ENCODE measurements at places on chromosomes 2 and 18.

DNA sequence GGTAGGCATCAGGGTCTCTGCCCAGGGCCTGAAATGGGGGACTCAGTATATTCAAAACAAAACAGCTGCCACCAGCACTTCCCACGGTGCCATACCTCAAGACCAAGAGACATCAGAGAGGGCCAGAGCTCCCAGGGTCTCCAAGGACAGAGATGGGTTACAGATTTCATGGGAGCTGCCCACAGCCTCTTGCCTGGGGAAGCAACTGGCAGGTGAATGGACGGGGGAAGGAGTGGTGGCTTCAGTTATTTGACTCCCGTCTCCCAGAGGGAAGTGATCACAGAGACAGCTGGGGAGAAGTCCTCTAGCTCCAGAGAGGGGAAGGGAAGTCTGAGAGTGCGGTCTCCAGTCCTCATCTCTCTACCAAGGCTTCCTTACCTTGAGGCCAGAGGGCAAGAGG lies 15.8 kb upstream of the SFXN5 start:
- no peak for DNase-seq

GRCh38 chr2:211674715-211675114 lies 863.9 kb downstream of the ERBB4 start:
- DNase-seq = no peak

DNA sequence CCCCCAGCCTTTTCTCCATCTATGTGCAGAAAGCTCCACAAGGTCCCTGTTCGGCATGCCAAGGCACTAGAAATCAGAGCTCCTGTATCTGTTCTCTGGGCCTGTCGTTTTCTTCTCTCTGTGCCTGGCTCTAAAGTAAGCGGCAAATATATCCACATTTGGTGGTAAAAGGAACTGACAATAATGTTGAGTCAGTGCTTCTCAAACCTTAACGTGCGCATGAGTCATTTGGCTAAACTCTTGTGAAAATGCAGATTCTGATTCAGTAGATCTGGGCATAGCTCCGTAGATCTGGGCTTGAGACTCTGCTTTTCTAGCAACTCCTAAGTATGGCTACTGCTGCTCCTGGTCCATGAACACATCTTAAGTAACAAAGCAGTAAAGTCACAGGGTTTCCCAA lies 16.5 kb upstream of the ACSL3 start:
- DNase-seq = peak; percentile 69

DNA sequence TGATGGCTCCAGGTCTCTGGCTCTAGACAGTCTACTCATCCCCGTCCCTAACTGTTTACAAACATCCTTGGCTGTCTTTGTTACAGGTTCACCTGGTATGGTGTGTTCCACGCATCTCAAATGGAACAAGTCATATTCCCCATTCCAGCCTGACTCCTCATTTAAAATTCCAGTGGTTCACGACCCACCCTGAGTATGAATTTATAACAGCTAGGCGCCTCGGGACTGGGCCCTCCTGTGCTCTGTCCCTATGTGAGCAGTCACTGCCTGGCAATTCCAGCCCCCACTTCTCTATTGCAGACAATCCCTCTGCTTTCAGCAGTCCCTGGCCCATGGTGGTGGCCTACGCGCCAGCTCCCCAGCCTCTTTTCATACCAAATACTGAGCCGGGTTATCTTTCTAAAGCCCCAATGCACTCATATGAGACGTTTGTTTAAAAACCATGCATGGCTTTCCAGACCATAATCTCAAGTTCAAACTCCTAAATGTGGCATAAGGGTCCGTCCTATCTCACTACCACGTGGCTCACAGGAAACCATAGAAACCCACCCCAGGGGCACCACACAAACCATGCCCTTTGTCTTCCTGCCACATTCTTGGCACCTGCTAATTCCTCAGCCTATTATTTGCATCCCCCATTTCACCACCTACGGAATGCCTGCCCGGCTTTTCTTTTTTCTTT lies 1.6 kb downstream of the SERPINB8 start:
- no peak for DNase-seq

DNA sequence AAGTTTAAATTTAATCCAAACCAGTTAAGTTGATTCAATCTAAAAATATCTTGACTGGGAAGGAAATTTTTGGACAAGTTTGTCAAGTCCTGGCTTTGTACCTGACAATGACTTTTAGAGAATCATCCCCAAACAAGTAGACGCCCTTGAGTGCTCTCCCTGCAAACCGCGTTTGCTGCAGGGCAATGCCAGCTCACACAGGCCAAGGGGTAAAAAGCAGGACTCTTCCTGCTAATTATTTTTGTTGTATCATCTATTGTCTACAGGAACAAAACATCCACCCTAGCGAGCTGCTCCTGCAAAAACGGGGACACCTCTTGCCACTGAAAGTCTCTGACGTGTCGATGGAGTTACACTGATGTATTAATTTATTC lies 10.9 kb downstream of the ID2 start:
- no peak for DNase-seq

- no peak for DNase-seq
Observed at GRCh38 chr2:60324536-60324935, 228.9 kb downstream of the BCL11A start.

DNA sequence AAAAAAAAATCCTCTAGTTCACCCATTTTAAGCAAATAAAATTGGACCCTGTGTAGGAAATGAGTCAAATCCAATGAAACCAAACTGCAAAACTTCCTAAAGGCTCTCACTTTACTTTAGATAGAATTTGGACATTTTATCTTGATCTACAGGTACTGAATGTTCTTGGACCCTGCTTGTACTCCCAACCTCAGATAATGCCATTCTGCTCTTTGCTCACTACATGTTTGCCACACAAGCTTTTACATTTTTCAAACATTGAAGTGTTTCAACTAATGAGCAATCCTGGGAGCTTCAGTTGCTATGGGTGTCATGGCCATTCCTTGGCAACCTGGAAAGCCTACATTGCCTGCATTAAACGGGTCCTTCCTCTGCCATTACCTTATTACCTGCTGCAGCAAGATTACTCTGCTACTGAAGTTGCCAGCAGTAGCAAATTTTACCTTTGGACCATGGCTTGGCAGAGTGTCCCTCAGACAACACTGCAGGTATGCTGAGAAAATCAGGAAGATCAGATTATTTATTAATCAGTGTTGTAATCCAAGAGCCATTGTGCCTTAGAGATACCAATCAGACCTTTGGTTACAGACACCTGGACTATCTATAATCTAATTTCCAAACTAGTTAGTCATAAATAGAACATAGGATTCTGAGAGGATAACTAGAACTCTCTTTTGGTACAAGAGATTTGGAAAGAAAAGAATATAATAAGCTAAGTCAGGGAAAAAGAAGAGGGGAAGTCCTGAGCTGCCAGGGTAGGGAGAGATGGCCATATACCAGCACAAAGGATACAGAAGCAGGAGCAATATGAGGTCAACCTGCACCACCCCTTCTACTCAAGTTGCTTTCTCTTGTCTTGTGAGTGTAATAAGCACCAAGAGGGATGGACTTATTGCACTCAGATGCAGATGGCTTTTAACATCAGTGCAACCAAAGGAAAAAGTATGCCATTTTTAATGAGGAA lies 293.3 kb upstream of the TFPI start:
- no peak for DNase-seq

- no peak for DNase-seq
Observed at GRCh38 chr2:128605421-128605820, 286.8 kb upstream of the HS6ST1 start.

- no peak for DNase-seq
Observed at GRCh38 chr18:11981543-11982366, 448 bp downstream of the IMPA2 start.

DNA sequence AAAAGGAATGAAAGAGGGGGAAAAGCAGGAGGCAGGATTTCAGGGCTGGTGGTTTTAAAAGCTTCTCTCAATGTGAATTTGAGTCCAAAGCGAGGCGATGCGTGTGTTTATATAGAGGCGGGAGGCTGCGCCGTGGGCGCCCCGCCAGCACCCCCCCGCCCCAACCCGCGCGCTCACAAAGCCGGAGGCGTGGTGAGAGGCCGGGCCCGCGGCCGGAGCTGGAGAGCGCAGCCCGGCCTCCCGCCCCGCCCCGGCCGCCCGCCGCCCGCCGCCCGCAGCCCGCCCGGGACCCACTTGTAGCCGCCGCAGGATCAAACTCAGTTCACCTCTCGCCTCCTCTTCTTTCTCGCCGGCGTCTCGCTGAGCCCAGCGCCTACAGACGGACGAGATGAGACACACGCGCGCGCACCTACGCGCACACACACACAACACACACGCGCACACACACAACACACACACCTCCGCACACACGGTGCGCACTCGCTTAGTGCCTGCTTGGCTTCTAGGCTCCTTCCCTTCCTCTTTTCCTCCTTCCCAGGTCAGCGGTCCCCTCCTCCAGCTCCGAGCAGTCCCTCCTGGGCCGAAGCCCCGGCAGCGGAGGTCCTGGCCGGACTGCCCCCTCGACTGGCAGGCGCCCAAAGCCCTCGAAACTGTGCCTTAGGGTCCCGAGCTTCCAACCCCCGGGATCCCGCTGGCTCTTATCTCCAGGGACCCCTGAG lies 1.3 kb upstream of the CYP26B1 start:
- no peak for DNase-seq

GRCh38 chr18:43627848-43628530 lies 350.7 kb upstream of the SYT4 start:
- DNase-seq = no peak

DNA sequence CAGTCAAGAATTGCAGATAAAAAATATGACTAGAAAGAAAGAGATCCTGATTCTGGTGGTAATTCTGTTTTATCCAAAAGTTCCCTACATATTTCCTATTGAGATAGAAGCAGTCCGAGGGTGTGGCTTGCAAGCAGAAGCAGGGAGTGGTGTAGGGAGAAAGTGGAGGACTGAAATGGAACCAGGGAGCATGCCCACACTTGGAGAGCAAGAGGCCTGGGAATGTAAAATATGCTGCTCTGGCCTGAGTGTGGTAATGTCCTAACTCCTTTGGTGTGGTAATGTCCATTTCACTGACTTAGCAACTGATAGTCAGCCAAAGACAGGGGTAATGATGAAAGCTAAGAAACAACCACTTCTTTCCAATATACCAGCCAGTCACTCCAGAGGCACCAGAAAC lies 30.1 kb upstream of the FMNL2 start:
- no peak for DNase-seq

- DNase-seq = no peak
Observed at GRCh38 chr2:37612382-37612781, 59.1 kb downstream of the CDC42EP3 start.

GRCh38 chr2:176268976-176269318 lies 295 bp upstream of the MTX2 start:
- DNase-seq = no peak

DNA sequence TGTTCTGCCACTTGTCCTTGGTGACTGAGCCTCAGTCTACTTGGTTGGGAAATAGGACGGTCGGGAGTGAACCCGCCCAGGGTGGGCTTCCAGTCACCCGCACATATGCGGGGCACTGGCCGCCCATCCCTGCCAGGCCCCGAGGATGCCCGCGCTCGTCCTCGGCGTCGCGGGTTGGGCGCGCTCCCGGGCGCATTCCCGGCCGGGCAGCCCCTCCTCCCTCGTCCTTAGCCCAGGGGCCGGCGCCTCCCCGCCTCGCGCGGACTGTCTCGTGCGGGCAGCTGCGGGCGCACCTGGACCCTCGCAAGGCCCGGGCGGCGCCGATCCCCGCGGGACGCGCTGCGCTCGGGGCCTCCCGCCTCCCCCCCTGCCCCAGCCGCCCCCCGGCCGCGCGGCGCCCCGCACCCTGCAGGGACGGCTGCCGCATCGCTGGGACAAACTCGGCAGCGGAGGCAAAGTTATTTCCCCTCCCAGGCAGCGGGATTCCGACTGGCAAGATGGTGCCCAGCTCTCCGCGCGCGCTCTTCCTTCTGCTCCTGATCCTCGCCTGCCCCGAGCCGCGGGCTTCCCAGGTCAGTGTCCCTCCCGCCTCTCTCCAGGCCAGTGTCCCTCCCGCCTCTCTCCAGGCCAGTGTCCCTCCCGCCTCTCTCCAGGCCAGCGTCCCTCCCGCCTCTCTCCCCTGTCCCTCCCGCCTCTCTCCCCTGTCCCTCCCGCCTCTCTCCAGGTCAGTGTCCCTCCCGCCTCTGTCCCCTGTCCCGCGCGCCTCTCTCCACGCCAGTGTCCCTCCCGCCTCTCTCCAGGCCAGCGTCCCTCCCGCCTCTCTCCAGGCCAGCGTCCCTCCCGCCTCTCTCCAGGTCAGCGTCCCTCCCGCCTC lies at the start of gene FBLN7:
FBLN7 (plus strand) TSS at position 227 of the 874 bp plus-strand sequence; CDS start at position 498, 271 bp downstream.
- no peak for DNase-seq

DNA sequence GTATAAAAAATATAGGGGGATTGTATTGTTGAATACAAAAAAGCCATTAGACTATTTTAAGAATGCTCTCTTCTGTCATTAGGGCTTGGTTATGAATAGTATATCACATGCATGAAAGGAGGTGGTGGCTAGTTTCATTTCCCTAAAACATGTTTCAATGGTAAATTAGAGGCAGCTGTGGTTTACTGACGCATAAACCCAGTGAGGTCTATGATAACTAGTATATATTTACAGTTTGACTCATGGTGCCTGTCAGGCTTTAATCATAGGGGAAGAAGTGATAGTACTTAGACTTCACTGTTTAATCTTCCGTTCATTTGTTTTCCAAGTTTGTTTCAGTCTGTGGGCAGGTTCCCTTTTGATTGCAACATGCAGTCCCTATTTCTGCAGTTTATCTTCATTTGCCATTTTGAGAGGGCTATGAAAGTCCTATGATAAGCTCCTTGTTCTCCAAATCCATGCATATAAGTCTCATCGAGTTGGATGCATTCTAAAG lies 55.1 kb upstream of the MAP4K3 start:
- peak; percentile 96 for DNase-seq

- no peak for DNase-seq
Observed at GRCh38 chr2:34093790-34094189, 494.7 kb upstream of the FAM98A start.

DNA sequence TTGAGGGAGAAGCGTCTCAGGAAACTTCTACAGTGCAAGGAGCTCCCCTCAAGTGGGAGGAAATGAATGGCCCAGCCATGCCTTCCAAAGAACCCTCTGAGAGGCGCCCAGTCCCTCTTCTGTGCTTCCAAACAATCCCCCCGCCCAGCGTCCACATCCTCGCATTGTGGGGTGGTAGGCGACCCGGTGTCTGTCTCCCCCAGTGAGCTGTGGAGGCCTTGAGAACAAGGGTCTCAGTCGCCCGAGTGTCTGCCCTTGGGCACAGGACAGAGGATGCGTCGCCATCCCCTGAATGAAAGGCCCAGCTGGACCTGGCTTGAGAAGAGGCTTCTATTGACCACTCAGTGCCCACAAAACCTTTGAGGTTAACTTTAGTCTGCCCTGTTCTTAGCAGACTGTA lies 29.7 kb downstream of the INPP5D start:
- DNase-seq = no peak

GRCh38 chr2:226888971-226889370 lies 53.1 kb downstream of the RHBDD1 start:
- DNase-seq = no peak

DNA sequence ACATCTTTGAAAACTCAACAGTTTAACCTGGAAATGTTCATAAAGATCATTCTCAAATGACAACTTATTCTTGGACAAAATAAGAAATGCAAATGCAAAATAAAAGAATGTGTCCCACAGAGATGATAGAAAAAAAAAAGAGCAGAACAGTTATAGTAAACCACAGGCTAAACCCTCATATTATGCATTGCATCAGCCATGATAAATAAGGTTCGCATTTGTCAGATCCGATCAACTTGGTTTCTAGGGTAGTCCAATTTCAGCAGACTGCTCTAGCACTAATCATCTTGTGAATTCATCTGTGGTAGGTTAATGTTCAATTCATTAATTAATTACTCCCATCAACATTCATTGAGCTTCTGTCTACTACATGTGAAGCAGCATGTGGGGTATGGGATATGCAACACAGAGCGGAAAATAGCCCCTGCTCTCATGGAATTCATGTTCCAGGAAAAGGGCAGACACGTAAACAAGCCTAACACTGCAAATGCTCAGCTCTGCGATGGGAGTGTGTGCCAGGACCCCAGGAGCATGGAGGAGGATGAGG lies 316.2 kb upstream of the REV1 start:
- DNase-seq = no peak
